ENCODE measurements at places on chromosomes 12 and 14. TPM values are rescaled to one million over a fixed set of nuclear protein-coding genes. Genes with fewer than 3 reads are reported as not detected.

C12orf54 gene
- total RNA-seq: not detected

GRCh38 chr12:1401891-1402290 is 192.5 kb downstream of the FBXL14 start:
- no peak for DNase-seq

- DNase-seq: no peak
Measured at GRCh38 chr12:71688961-71689570, 3.2 kb downstream of the TMEM19 start.

DNA sequence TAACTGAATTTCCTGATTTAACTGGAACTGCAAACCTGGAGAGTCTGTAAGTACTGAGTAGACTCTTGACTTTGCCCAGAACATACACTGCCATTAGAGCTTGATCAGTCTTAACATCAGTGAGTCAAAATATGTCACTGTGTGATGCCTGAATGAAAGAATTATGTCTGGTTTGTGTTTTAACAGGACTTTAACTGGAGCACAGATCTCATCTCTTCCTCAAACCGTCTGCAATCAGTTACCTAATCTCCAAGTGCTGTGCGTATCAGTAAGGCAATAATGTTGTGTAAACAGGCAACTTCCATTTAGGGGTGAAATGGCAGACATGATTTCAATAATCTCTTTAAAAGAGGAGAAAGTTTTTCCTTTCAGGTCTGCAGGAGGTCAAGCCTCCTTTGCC is 97.0 kb downstream of the ZFC3H1 start:
- no peak for DNase-seq

- DNase-seq: no peak
Measured at GRCh38 chr12:112936264-112936663, 2.0 kb upstream of the OAS3 start.
